Glutamatergic neuron (in vitro differentiated cells): ENCODE measurements at places on chromosomes 4 and X.

DNA sequence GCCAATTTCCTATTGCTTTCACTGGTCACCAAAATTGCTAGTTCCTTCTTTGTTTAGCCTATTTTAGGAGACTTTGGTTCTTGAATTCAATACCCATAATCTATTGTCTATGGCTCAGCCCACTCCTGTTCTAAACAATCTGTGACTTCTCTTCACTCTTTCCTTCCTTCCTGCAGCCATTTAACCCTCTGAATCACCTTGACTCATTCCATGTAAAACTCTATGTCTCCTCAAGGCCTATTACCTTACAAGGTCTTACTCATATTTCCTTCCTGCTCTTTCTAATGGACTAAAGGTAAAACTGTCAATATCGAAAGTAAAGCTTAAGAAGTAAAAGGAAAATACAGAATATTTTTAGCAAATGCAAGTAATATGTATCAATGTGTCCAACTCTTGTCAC, 301.6 kb downstream of the ARHGAP24 start:
- DNase-seq, result no peak

GRCh38 chr4:173293663-173294062, 40.5 kb downstream of the HMGB2 start:
- DNase-seq, result no peak

GRCh38 chrX:136273986-136274385, 22.8 kb upstream of the MAP7D3 start:
- DNase-seq, result no peak

- DNase-seq, result no peak
These were observed 65.3 kb upstream of the SHISA3 start for GRCh38 chr4:42331914-42332368.

- DNase-seq, result no peak
These were observed 621.0 kb downstream of the TECRL start for GRCh38 chr4:63788271-63788670.

DNA sequence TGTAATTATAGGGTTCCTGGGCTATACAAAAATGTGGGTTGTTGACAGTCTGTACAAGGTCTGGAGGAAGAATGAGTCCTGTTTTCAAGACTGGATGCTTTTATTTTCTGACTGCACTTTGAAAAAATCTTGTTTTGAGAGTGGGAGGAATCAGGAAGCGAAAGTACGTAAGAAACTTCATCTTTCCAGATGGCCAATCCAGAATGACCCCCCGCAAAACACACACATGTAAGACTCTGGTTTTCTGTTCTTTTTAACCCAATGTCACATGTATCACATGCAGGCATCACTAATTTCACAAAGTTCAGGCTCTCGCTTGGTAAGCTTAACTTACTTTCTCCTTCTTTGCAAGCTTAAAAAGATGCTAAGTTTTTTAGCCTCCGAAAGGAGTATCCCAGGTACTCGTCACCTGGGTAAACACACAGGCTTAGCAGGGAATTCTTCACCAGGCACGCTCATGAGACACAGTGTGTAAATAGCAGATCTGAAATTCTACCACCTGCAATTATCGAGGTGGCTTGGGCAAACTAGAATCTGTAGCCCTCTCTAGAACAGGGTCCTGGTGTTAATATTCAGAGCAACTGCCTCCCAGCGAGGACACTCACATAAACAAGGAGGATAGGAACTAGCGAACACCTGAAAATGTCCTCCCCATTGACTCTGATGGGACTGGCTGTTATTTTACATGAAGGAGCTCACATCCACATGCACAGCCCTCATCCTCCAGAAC, 90.7 kb downstream of the NSUN7 start:
- no peak for DNase-seq

GRCh38 chrX:132443196-132444135, 45.4 kb downstream of the MBNL3 start:
- no peak for DNase-seq

- DNase-seq, result no peak
These were observed 225.8 kb downstream of the GABRG1 start for GRCh38 chr4:45897946-45898585.

DNA sequence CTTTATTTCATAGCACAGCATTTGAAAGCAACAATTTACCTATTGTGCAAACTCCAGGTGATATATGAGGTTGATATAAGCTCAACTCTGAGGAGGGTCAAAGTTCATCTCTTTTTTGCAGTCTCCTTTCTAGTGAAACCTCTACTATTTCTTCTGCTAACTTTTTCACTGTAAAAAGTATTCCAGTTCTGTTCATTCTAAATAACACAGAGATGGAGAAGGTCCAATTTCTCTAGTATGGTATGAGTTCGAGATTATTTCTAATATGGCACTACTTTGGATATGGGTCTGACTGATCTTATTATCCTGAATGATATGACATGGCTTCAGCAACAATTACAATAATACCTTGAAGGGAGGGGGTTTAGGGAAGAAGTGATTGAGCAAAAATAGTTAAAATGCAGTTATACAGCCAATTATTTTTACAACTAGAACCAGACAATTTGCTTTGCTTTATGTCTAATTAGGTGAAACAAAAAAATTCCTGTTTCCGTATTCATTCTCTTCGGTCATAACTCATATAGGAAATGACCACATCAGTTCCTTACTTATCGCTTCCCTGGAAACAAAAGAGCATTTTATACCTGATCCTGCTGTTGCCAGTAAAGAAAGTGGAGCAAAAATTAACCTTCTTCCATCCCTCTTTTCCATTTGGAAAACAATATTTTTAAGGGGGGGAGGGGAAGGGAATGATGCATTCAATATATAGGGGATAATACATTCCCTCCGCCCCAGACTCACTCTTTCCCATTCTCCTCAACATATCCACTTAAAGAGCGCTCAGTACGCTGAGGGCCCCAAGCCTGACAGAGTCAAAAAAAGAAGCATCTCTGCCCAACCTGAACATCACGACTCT, 1.0 kb downstream of the TBC1D9 start:
- no peak for DNase-seq

DNA sequence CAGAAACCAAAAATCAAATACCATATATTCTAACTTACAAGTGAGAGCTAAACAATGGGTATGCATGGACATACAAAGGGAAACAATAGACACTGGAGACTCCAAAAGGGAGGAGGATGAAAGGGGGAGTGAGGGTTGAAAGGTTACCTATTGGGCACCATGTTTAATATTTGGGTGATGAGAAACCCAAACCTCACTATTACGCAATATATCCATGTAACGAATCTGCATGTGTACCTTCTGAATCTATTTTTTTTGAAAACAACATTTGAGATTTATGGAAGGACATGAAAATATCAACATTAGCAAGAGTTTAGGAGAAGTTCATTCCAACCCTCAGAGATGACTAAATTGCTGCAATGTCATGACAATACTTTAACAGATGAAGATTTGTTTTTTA, 586.1 kb downstream of the GBA3 start:
- DNase-seq, result no peak
